ENCODE measurements at places on chromosomes 5 and 9. TPM values are rescaled to one million over a fixed set of nuclear protein-coding genes. Genes with fewer than 3 reads are reported as not detected.

GRCh38 chr5:76954383-76954763 lies 1.5 kb downstream of the CRHBP start:
- DNase-seq = no peak

Gene ANKRD20A1
- 0.33 TPM for polyA plus RNA-seq

Gene NTMT1
- polyA plus RNA-seq = 34.3 TPM

GRCh38 chr5:29930316-29930715 lies 1263.2 kb upstream of the CDH6 start:
- no peak for DNase-seq
